ENCODE measurements at places on chromosomes 11 and 22.

GRCh38 chr11:126146454-126147192 is 64.8 kb downstream of the RPUSD4 start:
- no peak for DNase-seq

GRCh38 chr11:64868904-64869570 is 9.4 kb downstream of the EHD1 start:
- no peak for DNase-seq

- DNase-seq, result no peak
Measured at GRCh38 chr11:10654811-10655150, 38.8 kb downstream of the IRAG1 start.

DNA sequence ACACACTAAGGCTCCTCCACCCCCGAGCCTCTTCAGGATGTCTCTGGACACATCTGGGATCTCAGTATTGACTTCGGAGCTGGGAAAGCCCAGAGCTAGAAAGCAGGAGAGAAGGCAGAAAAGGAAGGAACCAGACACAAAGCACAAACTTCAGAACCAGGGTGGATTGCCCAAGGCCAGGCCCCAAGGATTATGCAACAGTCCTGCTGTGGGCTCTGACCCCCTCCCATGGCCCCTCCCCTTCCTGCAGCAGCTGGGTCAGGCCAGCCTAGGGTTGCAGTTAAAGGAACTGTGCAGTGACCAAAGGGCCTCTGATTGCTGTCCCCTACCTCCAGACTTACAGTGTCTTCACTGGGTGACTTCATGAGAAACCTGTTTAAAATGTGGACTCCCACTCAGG is 5.3 kb downstream of the KCNE3 start:
- DNase-seq, result no peak

GRCh38 chr11:57359896-57360690 is 20.9 kb downstream of the PRG3 start:
- no peak for DNase-seq

DNA sequence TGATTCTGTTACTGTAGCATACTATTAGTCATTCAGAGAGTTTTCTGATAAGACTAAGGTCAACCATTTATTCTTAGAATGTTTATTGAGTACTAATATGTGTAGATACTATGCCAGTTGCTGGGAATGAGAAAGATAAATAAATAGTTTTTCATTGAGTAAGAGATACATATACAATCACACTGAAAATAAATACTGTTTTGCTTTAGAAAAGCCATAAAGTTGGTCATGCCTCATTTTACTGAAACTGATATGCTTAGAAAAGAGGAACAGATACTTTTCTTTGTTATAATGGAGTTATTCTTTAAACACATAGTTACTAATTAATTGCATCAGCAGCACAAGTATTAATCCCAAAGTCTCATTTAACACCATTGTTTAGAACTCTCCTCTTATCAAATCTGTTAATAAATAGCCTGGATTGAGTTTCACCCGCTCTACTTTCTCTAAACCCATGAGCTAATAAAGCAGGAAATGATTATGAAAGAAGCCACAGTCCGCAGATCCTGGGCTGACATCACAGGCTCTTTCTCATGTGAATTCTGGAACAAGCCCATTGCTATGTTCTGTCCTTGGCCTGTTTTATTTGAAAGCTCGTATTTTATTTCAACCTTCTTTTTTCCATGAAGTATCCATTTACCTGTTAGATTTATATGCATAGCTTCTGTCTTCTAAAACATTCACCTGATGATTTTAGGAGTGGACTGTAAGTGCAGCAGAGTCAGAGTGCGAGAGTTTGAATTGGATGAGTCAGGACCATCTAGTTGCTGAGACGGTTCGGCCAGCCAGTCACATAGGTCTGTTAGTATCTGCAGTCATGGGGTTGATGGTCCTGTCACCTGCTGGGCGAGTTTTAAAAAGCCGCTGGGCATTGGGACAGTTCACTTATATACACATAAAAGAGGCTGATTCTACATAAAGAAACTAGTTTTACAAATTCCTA is 35.5 kb downstream of the PIWIL4 start:
- no peak for DNase-seq

DNA sequence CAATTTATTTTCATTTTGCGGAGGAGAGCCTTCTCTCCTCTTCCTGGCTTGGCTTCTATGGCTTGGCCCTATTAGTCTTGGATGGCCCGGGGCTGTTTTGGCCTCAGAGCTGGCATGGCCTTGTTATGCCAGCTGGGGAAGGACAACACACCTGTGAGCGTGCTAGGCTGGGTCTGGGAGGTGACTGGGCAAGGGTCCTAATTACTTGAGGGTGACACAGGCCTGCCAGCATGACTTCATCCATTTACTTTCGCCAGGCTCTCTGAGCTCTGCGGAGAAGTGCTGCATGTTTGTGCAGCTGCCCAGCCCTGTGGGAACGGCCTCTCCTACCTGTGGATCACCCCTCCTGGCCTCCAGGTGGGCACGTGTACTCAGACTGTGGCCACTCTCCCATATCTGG is 153.6 kb downstream of the SNX19 start:
- DNase-seq, result no peak

DNA sequence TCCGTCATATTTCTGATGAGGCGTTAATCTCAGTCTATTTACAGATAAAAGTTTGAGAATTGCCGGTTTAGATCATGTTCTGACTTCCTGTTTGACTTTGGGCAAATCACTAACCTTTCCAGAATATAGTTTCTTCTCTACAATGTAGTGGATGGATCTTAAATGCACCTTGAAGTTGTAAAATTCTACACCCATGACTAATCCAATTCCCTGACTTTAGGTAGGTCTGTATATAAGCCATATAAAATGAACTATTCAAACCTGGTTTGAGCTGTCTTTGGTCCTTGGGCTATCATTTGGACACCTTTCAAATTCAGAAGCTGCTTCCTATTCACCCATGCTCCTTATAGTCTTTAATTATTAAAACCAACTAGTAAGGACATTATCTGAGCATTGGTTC is 52.2 kb upstream of the BLID start:
- DNase-seq, result no peak

DNA sequence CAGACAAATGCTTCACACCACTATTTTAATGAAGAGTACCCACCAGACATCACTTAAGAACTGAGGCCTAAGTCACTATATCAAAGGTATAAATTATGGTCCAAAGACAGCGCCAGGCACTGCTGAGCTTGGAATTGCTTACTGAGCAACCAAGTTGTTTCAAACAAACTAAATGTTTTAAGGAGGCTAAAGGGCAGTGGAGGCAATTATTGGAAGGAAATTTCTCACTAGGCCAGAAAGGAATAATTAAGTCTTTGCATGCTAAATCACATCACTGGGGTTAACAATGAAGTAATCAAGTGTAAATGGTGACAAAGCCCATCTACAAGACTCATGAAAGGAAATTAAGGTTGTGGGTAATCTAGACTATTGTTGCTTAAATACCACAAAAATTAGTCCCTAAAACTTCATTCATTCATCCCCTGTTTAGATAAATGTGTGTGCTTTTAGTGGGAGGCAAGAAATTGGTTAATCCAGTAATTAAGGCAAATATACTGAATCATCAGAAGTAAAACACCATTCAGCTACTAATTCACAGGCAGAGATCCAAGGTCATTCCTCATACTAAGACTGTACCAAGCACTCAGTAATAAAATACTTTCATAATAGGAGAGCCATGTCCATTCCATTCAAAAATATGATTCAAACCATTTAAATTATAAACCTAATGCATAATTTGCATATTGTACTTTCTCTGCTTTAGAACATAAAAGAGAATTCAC is 21.2 kb downstream of the LGR4 start:
- DNase-seq, result no peak

DNA sequence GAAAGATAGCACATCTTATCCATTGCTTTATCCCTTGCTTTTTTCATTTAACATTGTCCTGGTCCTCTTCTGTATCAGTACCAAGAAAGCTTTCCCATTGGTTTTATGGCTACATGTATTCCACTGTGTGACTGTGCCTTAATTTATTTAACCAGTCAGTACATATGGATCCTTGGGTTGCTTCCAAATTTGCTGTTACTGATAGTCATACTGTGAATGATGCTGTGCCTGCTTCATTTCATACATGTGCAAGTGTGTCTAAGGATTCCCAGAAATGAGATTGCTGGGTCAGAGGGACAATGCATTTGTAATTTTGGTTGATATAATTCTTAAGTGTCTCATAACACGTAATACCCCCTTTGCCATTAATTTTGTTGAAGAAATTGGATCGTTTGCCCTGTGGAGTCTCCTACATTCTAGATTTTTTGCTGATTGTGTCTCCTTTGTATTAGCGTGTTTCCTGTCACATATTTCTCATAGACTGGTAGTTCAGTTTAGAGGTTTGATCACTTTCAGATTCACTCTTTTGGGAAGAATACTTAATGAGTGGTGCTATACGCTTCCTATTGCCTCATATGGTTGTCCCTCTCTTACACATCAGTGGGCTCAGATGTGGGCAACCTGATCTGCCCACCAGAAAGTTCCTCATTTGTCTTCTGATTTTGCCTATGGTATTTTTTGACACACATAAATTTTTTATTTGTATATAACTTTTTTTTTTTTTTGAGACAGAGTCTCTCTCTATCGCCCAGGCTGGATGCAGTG is 35.3 kb downstream of the MYBPC3 start:
- no peak for DNase-seq

DNA sequence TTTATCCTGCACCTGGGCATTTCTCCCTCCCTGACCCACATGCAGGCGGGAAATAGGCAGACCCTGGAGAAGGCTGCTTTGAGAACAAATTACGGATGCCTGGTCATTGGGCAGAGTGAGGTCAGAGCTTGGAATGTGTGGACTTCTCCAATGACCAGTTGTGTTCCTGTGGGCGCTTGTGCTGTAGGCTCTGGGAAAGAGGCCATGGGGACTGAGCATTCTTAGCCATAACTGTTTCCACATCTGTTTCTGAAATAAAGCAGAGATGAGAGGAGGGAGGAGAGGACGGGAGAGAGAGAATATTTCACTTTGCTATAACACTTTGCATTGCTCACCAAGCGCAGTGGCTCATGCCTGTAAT is 11.2 kb upstream of the TMEM184B start:
- no peak for DNase-seq

DNA sequence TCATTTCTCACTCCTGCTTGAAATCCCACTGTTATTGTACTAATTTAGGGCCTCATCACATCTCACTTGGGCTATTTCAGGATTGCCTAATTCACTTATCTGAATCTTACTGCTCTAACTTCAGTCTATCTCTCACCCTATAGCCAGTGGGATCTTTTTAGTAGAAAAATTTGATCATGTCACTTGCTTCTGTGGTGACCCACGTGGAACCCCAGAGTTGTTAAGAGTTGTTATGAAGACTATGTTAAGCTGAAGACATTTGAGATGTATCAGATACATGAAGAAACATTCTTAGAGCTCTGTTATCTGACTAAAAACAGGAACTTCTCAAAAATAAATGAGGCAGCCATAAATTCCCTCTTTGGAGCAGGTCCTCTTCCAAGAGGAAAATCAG is 1375.6 kb upstream of the TENM4 start:
- no peak for DNase-seq

- no peak for DNase-seq
Measured at GRCh38 chr11:94120946-94121345, 7.7 kb upstream of the PANX1 start.

DNA sequence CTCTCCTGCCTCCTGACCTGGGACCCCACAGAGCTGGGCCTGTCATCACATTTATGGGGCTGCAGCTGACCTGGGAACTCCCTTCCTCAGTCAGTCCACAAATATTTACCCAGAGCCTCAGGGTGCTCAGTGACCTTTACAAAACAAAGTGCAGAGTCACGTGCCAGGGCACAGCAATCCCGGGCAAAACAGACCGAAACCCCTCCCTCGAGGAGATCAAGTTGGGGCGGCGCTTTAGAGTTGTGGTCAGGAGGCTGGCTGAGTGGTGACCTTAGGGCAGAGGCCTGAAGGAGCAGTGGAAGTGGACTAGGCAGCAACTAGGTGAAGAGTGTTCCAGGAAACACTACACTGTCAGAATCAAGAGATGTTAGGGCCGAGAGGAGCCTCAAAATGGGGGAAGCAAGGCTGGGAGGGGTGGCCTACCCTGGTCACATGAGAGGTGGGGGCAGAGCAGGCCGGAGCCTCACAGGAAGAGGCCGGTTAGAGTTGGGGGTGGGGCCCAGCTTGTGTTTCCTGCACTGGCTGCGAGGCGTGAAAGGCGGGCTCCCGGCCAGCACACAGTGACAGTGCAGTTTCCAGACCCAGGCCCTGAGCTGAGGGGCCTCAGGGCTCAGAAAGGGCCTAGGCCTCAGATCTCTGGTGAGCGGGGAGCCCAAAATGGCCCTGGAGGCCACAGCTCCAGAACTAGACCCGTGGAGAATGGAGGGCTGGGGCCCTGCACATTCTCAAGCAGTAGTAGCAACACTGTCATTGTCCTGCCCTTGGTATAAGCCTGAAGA is 3.7 kb upstream of the NEAT1 start:
- DNase-seq, result peak; percentile 94

DNA sequence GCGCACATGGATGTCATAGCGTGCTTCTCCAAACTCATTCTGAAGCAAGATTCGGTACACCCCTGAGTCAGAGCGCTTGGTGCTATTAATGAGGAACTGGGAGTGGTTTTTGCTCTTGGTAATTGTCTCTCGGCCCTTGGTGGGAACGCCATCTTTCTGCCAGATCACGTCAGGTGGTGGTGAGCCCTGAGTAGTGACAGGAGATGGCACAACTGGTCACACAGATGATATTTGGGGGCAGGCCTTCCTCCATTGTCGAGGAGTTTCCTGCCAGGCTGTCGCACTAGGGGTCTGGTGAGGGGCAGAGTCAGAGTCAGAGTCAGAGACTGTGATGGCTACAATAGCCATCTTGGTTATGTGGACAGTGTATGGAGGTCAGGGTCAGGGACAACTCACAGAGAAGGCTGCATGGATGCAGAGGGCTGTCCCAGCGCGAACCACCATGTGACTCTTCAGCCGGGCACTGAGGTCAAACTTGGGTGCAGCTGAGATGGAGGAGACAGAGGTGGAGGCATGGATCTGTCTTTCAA is 9.3 kb downstream of the TMEM86A start:
- no peak for DNase-seq

- DNase-seq, result no peak
Measured at GRCh38 chr11:31022080-31022479, 347.5 kb downstream of the DCDC1 start.

GRCh38 chr11:64869571-64870175 is 8.7 kb downstream of the EHD1 start:
- no peak for DNase-seq

DNA sequence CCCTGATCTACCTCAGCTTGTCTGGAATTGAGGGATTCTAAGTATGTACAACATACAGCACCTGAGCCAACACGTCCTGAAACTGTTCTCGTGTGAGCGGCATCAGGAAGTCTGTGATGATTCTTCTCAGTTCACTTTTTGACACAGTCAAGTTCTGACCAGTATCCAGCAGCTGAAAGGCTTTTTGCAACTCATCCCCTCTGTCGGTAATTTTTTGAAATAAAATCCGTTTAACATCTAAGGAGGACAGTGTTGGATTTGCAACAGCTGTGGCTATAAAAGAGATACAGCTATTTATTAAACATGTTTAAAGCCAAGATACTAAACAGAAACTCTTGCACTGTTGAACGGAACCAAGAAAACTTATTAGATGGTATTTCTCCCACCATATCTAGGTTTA is 39.3 kb downstream of the EFCAB6 start:
- no peak for DNase-seq

- no peak for DNase-seq
Measured at GRCh38 chr11:112128483-112129121, 35.3 kb downstream of the IL18 start.

GRCh38 chr11:33227578-33228261 is 29.5 kb upstream of the HIPK3 start:
- DNase-seq, result no peak

- DNase-seq, result no peak
Measured at GRCh38 chr22:36056980-36057379, 28.4 kb upstream of the RBFOX2 start.

GRCh38 chr11:119705362-119705761 is 23.6 kb downstream of the NECTIN1 start:
- no peak for DNase-seq
